ENCODE measurements at places on chromosomes 4 and X.

GRCh38 chrX:51361251-51361650 lies 28.6 kb downstream of the NUDT10 start:
- DNase-seq = no peak

DNA sequence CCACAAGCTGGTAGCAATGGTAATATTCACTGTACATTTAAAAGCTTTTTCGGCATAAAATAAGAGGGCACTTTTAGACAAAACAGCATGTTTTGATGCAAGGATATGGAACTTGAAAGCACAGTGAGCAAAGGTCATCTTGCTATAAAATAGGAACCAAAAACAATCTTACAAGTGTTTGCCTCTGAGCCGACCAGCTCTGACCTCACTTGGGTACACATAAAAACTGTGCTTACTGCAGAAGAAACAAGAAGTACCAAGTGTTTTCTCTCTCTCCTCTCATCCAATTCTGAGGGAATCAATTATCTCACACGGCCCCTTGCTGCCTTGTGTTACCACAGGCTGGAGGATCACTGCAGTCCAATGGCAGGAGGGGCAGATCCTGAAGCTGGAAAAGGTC lies 4.8 kb upstream of the IQSEC2 start:
- DNase-seq = no peak

DNA sequence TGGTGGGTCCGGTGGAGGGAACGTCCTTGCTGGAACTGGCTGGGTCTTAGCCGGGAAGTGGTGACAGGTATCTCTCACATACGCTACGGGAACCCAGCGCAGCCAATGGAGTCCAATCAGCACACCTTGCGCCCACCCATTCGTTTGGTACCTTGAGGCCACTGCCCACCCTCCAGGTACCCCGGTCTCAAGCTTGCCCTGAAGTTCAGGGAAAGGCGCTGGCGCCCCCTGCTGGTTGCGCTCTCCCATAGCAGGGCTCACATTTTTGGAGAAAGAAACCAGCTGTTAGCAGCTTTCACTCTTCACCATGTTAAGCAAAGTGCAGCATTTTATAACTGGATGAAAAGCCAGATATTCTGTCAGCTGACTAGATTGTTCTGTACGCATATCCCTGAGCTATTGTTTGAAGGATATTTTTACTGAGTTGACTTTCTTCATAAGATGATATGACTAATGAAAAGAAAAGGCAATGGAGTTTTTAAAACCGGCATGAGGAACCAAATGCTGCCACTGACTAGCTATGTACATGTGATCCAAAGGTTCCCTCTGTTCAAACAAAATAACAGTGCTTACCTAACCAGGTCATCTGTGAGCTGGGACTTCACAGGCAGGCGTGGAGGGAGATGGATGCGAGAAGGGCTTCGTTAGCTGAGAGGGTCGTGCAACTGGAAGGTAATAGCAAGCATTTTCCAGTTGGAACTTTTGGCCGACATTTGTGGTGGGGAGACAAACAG lies 43.7 kb downstream of the OTOP1 start:
- DNase-seq = no peak

DNA sequence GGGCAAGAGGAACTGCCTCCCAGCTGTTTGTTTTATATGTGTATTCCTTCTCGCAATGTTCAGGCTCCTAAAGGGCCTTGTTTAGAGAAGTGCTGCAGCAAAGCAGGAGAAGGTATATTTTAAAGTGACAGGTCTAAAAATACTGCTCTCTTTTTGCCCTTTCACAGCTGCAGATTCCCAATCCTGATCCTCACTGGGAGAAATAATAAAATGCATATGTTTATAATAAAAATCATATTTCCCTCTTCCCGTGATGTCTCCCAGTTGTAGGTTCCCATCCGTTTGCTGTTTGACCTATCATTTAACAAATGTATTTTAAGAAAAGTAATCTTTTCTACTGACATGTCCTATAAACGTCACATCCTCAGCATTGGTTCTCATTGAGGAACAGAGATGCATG lies 62.7 kb upstream of the GPC4 start:
- no peak for DNase-seq

DNA sequence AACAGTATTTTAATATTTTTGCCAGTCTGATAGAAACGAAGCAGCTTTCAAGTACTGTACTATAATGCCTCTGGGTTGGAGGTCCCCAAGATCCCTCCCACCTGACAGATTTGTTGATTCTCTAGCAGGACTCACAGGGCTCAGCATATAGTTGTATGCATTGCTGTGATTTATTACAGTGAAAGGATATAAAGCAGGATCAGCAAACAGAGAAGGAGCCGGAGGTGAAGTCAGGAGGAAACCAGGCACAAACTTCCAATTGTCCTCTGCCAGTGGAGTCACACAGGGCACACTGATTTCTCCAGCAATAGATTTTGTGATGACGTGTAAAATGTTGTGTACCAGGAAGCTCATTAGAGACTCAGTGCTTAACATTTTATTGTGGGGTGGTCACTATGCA lies 19.0 kb downstream of the USP53 start:
- no peak for DNase-seq

DNA sequence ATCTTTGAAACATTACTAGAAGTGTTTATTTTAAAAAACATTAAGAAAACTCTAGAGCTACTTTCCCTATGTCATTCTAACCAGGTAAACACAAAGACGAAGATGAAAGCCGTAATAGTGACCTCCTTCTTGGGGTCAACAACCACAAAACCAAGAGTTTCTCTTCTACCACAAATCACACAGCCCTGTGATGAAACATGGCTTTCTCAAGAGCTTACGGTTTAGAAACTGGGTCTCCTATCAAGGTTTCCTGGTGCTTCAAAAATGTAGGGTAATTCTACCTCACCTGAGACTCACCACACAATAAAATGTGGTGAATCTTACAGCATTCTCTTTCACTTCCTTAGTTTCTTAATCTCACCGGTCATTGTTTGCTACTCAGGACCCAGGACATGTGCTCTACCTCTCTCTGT lies 50.9 kb downstream of the CORIN start:
- no peak for DNase-seq

DNA sequence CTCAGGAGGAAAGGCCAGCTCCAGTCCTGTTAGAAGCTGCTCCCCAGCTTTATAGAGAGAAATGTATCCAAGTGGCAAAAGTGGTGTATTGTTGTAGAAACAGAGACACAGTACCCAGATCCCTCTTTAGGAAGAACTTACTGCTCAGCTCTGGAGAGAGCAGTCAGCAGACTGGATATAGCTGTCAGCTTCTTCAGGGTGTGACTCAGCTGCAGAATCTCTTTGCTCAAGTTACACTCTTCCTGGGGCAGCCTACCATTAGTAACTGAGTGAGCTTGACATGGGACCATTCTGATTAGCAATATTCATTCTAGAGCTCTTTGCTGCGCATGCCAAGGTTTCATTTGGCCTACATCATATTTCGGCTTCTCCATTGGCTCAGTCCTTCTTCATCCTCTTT lies 40.5 kb downstream of the ATP1B4 start:
- DNase-seq = no peak

- no peak for DNase-seq
Observed at GRCh38 chr4:97917115-97917514, 226.2 kb downstream of the STPG2 start.

GRCh38 chr4:159269956-159270355 lies 167.1 kb downstream of the RAPGEF2 start:
- DNase-seq = no peak

DNA sequence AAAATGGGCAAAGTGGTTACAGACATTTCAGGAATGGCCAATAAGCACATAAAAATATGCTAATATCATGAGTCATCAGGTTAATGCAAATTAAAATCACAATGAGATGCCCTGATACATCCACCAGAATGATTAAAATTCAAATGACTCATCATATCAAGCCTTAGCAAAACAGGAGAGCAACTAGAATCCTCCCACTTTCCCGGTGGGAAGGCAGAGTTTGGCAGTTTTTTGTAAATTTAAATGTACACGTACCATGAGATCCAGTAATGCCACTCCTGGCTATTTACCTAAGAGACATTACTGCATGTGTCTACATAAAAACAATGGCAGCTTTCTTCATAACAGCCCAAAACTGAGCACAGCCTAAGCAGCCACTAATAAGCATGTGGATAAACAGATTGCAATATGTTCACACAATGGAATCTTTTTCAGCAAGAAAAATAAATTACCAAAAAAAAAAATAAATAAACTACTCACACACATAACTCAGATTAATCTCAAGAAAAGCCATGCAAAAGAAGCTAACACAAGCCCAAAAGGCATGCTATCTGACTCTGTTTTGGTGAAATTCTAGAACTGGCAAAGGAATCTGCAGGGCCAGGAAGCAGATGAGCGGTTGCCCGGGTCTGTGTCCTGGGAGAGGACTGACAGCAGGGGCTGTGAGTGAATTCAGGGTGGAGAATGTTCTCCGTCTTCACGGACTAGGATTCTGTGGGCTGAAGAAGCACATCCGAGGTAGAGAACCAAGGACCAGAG lies 48.8 kb downstream of the AFAP1 start:
- no peak for DNase-seq

GRCh38 chr4:99404595-99405287 lies 30.4 kb downstream of the ADH7 start:
- DNase-seq = no peak

- no peak for DNase-seq
Observed at GRCh38 chrX:46257451-46257879, 287.8 kb downstream of the ZNF674 start.

Data from smooth muscle cell of the brain vasculature (primary cell).